ENCODE measurements at places on chromosomes 5 and 9.
A peak's percentile ranks its signal among the peaks of the same experiment; 100 is the strongest.

DNA sequence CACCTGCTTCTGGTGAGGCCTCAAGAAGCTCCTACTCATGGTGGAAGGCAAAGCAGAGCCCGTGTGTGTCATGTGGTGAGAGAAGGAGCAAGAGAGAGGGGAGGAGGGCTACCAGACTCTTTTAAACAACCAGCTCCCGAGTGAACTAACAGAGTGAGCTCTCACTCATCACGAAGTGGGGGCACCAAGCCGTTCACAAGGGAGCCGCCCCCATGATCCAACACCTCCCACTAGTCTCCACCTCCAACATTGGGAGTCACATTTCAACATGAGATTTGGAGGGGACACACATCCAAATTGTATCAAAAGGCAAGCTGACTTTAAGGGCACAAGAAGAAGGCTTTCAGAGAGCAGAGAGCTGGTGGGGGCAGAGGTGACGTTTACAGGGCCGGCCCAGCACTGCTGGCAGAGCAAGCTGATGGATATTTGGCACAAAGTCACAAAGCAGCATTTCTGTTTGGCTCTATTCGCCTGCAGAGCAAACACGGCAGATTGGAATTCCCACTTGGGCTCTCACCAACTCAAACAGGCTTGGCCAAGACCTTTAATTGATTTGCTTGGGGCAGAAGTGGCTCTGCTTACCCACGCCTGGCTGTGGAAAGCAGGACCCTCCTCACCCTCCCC is 20.0 kb downstream of the PITX1 start:
- no peak for DNase-seq

- no peak for DNase-seq
Observed at GRCh38 chr9:34796924-34797323, 87.0 kb upstream of the CCL21 start.

DNA sequence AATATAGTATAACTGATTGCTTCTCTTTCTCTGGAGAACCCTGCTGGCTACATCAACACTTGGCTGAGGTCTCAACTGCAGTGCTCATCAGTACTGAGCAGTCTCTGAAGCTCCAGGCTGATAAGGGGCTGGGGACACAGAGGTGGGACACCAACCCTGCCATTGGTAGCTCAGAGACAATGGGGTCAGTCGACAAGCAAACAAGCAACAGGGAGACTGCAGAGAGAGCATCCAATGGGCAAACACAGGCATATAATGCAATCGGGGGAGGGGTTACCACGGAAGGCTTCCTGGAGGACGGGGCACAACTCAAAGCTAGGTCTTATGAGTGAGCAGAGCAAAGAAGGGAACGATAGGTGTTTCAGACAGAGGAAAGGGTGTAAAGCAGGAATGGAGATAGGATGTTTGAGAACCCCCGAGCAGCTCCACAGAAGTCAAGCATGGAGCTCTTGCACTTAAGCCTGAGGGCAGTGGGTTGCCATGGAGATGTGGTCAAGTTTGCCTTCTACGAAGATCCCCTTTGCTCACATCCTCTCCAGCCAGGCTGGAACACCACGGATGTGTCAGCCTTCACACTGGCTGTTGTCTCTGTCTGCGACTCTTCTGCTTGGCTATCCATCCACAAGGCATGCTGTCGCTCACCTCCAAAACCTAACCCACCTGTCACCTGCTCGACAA is 21.5 kb upstream of the AKNA start:
- DNase-seq, result no peak

DNA sequence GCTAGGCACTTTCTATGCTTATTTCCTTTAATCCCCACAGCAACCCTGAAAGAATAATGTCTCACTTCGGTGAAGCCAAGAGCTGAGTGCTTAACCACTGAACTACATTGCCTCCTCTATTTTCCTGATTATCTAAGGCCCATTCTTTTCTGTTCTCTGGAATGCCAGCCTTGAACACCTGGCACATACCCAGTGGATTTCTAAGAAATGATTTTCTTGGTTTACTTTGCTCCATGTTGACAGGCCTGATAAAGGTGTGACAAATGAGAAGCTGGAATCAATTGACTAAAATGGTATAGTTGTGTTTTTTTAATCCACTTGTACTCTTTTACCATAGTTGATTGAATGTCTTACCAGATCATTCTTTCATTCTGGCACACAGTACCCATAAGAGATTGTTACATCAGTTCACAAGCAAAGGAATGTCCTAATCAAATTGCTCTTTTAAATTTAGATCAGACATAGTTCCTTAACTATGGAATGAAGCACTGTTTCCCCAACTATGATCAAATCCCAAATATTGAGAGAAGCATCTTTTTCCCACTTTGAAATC is 9.0 kb upstream of the ENC1 start:
- DNase-seq, result no peak

GRCh38 chr9:7234144-7234543 is 476.4 kb downstream of the KDM4C start:
- no peak for DNase-seq

GRCh38 chr9:130728721-130729120 is 35.1 kb downstream of the EXOSC2 start:
- no peak for DNase-seq

- DNase-seq, result no peak
Observed at GRCh38 chr5:1139331-1140170, 27.7 kb upstream of the SLC12A7 start.

GRCh38 chr5:168311061-168311566 is 19.7 kb downstream of the WWC1 start:
- DNase-seq, result peak; percentile 38

- no peak for DNase-seq
Observed at GRCh38 chr5:116469631-116470030, 105.0 kb downstream of the SEMA6A start.

DNA sequence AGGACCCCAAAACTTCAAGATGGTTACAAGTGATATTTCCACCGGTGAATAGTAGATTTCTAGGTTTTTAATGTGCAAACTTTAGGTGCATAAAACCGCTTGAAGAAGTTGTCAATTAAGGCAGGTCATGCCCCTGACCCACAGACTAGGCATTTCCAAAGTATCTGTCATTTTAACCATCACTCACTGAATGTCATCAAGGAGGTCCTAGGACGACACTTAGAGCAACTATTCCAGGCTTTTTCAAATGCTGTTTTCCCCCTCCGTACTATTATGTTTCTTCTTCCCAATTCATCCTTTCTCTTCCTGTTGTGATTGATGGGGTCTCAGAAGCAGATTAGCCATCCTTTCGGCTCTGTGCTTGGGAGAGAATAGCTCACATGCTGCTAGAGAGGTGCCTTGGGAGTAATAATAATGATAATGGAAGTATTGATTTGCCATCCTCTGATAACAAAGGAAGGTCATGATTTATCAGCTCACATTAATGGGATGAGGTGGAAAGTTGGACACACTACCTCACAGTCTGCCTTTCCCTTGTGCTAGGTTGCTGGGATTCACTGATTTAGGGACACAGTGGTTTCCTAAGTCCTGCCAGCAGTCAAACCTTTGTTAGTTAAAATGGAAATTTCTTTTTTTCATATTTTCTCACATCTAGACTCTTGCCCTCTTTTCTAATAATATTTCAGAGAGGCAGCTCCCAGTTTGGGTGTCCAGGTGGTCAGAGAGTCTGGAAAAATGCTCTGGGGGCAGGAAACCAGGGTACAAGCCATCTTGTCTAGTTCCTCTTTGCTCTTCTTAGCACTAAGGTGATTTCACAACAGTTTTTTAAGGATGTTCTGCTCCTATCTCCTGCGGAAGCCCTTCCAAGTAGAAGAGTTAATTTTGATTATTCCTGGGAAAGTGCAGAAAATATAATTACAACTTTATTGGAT is 67.0 kb downstream of the PTTG1 start:
- DNase-seq, result no peak

DNA sequence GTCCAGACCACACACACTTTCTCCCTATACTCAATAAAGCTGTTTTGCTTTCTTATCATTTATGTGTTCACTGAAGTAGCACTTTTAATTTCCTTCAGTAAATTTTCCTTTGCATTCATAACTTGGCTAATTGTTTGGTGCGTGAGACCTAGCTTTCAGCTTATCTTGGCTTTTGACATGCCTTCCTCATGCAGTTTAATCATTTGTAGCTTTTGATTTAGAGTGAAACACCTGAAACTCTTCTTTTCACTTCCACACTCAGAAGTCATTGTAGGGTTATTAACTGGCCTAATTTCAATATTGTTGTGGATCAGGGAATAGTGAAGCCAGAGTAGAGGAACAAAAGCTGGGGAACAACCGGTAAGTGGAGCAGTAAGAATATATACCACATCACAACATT is 114.7 kb downstream of the ST8SIA4 start:
- DNase-seq, result no peak

DNA sequence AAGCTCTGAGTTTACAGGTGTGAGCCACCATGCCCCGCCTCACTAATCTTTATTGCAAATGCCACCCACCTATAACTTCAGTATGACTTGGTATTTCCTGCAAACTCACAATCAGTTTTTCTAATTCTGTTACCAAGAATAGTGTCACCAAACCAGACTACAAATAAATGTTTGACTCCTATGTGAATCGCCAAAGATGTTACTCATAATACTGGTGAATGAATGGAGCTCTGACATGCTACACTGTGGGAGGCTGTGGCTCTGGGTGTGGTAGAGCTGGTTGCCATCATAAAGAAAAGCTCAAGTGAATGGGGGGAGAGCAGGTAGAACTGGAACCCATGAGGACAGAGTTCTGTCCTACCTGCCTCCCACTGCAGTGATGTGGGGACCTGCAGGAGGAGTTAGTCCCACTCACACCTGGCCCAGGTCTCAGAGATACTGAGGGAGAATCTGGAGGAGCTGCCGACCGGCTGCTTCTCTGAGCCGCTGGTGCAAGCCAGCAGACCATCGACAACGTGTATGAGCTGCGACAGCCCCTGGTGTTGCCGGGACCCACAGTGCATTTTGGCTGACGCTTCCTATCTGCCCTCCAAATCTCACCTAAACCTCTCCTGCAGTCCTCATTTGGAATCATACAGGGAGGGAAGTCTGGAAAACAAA is 95.7 kb downstream of the ENTREP1 start:
- no peak for DNase-seq

- no peak for DNase-seq
Observed at GRCh38 chr9:68951879-68952659, 61.8 kb downstream of the PRKACG start.

DNA sequence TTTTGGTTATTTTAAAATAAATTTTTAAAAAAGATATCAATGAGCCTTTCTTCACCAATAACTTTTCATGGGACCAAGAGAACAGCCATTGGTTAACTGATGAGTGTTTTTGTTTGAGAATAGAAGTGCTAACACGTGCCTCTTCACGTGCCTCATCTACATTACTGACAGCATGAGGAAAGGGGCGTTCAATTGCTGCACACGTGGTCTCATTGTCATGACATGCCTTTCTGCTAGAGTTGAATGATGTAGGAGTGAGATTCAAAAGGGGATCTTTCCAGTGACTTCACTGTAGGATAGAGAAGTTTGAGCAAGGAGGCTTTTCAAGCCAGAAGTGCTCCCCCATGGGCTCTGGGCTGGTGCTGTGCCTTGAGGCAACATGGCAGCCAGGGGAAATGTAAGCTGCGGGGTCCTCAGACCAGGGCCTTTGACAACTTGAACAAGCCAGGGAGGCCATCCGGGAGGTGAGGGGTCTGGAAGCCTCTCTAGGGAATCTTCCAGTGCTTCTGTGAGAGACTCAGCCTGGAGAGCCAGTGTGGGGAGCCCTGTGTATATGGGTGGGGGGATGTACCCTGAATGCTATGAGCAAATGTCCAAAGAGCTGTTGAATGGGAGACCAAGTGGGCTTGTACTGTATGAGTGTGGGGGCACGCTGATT is 51.2 kb upstream of the FSTL4 start:
- DNase-seq, result no peak

DNA sequence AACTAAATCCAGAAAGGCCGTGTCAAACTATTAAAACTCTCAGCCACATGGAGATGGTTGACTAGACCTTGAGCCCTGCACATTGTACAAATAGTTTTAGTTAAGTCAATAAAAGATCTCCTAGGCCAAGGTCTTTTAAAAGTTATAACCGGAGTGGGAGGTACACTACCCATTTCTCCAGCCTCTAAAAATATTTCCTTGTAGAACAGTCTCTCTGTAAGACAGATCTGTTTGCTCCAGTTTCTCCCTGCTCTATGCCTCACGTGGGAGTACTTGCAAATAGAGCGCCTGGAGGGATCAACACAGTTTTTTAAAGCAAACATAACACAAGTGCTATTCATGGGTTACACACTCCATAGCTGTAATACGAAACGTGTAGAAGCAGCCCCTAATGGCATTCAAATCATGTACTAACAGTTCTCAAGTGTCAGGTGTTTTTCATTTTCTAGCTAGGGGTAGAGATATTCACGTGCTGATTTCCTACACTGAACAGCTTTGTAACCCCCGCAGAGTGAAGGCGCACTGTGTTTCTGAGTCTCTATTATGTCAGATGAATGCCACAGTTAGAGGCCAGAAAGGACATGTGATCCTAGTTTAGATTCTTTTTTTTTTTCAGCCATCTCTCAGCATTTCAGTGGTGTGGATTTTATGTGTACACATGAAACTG is 703.4 kb upstream of the GRAMD2B start:
- peak; percentile 82 for DNase-seq

GRCh38 chr5:172942556-172942955 is 16.7 kb upstream of the RPL26L1 start:
- DNase-seq, result no peak

- DNase-seq, result no peak
Observed at GRCh38 chr5:58753446-58753845, 170.6 kb downstream of the RAB3C start.

DNA sequence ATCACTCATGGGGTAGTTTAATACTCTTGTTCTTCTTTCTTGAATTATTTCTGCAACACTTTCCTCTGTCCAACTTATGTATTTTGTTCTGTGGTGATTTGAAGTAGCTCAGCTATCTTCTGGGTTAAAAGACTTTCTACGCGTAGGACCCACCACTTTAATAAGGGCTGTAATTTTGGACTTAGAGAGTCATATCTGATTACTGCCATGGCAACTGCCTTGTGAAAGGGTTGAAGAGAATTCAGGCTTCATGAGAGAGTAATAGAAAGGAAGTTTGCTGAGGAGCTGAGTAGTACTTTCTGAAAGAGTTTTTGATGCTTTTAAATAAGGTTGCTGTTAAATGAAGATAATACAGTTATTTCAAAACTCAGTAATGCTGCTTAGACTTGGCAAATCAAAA is 89.5 kb downstream of the TLE4 start:
- peak; percentile 6 for DNase-seq

GRCh38 chr5:149811453-149811852 is 81.3 kb downstream of the PPARGC1B start:
- DNase-seq, result no peak

DNA sequence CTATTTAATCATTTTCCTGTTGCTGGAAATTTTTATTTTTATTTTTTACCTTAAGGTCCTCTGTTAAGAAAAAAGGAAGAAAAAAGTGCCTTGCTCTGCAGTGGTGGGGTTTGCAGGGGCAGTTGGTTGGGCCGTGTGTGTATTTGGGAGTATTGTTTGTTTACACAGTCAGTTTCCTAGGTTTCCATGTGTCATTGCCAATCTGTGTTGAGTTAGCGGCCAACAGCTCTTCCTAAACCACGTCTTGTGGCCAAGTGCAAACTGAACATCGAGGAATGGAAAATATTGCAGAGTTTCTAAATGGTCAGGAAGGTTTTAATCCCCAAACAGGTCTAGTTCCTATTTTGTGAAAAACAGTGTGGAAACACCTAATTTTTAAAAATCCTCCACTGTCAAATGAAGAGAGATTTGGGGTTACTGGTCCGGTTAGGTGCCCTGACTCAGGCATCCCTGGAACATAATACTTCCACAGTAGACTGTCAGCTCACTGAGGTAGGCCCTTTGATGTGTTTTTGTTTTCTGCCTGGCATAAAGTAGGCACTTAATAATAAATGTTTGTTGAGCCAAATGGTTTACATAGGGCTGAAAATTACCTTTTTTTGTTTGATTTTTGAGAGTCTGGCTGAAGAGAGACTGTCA is 37.0 kb downstream of the MAMDC2 start:
- peak; percentile 62 for DNase-seq

All from NCI-H510A treated with DMSO at 0.1 percent for 48 hours (cell line).